ENCODE measurements at places on chromosomes 1 and 21. TPM values are rescaled to one million over a fixed set of nuclear protein-coding genes. Genes with fewer than 3 reads are reported as not detected.

The AADACL4 gene
- not detected for total RNA-seq

The CENPL gene
- total RNA-seq, result 9.7 TPM

The MYOG gene
- total RNA-seq, result not detected

The MX2 gene
- 64.3 TPM for total RNA-seq

The RBM8A gene
- 137 TPM for total RNA-seq

The SRP9 gene
- 104 TPM for total RNA-seq

The SLC9C2 gene
- not detected for total RNA-seq

The CHI3L2 gene
- total RNA-seq, result 6.8 TPM

The RIPK4 gene
- total RNA-seq, result not detected

The OR2T2 gene
- 3.9 TPM for total RNA-seq

The FBXO28 gene
- 37.0 TPM for total RNA-seq

- no peak for DNase-seq
These were observed 12.3 kb downstream of the UQCRH start for GRCh38 chr1:46315669-46316403.

DNA sequence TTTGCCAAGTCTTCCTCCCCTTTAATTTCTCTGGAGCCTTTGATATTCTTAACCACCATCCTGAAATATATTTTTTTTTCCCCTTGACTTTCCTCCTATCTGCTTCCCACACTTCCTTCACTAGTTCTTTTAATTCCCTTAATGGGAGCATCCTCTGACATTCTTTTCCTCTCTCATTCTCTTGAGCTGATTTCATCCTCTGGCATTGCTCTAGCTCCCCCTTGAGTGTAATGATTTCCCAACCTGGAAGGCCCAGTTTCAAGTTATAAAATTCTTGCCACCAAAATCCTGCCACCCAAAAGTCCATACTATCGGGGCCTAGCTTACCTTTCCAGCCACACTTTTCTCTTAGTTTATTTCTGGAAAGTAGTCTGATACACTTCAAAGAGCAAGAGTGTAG is 39.5 kb upstream of the UBE2U start:
- DNase-seq, result no peak

- DNase-seq, result no peak
These were observed 154.9 kb upstream of the CD34 start for GRCh38 chr1:208065862-208066261.

GRCh38 chr21:43303275-43304178 is 123.4 kb downstream of the SIK1 start:
- no peak for DNase-seq

GRCh38 chr1:216450227-216450626 is 27.0 kb upstream of the USH2A start:
- DNase-seq, result no peak

- DNase-seq, result no peak
These were observed 7.1 kb downstream of the PADI1 start for GRCh38 chr1:17212009-17212408.

GRCh38 chr21:37368541-37369279 is 2.1 kb downstream of the DYRK1A start:
- no peak for DNase-seq

- DNase-seq, result no peak
These were observed 131.1 kb downstream of the KIAA0319L start for GRCh38 chr1:35426097-35426586.

DNA sequence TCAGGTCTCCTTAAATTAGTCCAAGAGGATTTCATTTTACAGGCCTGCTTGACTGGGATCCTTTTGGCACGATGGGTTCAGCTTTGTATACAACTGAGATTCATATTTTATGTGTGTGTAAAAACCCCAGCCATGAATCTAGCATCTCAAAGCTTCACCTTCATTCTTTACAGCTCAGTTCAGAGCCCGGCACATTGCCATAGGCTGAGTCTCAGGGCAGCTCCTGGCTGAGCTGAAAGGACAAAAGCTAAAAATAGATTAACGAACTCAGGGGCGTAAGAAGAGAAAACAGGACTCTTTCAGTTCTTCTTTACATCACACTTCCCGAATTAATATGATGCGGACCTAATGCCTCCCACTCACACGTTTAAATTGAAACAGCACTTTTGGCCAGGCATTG is 262.8 kb upstream of the PBX1 start:
- DNase-seq, result no peak

DNA sequence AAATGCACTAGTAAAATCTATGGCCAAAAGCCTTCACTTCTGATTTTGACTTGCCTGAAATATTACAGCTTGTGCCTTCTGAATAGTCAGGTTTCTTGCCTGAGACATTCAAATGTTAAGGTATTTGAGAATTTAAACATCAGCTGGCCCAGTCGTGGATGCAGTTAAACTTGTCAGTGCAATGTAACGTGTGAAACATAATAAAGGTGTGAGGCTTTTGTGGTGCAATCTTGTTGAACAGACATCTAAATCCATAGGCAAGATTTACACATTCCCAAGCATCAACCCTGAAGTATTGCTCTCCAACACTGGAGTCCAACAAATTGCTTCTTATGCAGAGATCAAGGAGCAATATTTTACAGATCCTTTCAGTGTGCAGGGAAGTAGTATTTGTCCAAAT is 4.4 kb downstream of the CCN1 start:
- DNase-seq, result no peak

- DNase-seq, result peak; percentile 69
These were observed 36.2 kb upstream of the IPO9 start for GRCh38 chr1:201792534-201793305.

DNA sequence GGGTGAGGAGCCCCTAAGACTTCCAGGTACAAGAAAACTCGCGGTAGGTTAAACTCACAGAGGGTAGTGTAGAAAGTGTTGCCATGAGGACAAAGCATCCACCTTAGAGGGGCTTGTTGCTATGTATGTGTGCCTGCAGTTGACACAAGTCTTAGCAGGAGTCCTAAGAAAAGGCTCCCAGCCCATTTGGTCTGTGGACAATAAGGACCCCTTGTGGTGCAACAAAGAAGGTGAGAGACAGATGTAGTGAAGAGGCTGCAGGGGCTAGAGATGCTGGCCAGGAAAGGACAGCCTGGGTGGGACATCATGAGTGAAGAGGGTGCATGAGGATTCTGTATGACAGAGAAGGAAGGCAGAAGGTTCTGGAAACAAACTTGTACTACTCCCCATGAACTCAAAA is 36.3 kb upstream of the IL10 start:
- DNase-seq, result peak; percentile 62

GRCh38 chr21:20388400-20388799 is 609.8 kb upstream of the NCAM2 start:
- no peak for DNase-seq

GRCh38 chr21:44912158-44912473 is 8.6 kb downstream of the ITGB2 start:
- no peak for DNase-seq

DNA sequence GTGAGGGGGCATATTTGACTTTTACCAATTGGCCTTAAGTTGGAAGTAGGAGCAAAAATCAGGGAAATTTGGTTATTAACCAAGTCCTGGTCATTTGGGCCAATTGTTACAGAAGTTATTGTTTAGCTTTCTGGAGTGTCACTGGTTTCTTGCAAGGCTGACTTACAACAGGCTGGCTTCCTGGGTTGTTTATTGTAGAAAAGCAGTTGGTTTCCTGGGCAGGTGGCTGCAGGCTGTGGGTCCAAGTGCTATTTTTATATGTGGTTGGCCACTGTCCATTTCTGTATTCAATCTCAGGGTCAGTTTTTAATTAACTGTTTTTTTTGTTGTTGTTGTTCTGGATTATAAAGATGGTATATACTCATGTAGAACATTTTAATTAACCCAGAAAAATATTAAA is 174.1 kb downstream of the KCNJ6 start:
- DNase-seq, result no peak

DNA sequence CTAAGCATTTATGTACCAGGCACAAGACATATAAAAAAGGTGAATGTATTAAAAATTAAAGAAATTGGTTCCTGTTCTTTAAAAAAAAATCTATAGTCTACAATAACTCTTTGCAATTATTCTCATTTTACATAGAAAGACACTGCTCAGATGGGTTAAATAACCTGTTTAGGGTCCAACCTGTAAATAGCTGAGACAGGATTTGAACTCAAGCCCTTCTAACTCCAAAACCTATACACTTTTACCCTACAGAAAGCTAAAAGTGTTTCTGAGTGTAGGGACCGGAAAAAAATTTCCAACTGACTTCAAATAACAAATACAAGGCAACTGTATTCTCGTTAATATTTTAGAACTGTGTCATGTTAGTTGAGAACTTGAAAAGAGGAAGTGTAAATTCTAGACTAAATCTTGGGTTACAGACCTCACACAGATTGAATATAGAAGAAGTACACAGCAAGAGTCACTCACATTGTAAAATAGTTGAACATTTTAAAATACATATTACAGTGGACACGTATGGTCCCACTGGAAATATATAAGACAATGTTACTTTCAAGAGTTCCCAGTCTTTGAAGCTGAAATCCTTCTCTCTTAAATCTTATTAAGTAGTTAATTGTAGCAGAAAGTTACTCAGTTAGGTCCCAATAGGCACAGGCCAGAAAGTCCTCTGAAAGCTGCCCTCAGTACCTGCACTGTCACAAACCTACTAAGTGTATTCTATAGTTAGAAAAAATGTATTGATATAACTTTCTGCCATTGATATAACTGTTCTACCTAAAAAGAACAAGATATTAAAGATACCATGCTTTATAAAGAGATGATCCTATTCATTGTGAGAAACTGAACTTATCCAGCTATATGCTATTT is 7.3 kb downstream of the EDEM3 start:
- peak; percentile 58 for DNase-seq

- no peak for DNase-seq
These were observed 10.0 kb downstream of the NBPF3 start for GRCh38 chr1:21449906-21450305.

- no peak for DNase-seq
These were observed 468.8 kb downstream of the CAMTA1 start for GRCh38 chr1:7253988-7254587.

DNA sequence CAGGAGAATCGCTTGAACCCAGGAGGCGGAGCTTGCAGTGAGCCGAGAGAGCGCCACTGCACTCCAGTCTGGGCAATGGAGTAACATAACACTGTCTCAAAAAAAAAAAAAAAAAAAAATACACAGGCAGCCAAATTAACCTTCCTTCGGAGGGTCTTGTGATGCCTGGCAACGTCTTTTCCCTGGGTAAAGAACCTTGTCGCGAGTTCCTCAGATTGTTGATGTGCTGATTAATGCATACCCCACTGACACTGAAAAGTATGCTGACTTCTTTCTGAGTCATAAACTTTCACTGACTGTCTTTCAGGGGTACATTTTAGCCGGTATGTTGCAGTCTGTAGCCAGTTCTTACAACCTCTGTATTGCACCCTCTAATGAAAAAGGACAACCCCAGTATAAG is 95.1 kb upstream of the SOD1 start:
- no peak for DNase-seq

GRCh38 chr1:20153000-20153418 is 13.9 kb downstream of the PLA2G2F start:
- DNase-seq, result no peak

DNA sequence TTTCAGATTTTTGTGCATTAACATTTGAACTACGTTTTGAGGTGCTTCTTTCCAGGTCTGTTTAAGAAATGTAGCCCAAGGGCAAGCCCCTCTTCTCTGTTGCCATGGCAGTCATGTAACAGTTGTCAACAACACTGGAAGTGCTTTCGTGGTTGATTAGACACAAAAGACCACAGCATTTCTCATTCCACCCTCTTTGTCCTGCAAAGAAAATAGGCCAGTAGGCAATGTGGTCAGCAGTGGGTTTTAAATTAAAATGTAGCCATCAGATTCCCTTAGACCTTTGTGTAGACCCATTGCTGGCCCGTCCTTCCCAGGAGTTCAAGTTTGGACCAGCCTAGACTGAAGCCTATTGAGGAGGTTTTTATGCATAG is 35.4 kb downstream of the VANGL1 start:
- DNase-seq, result no peak

GRCh38 chr1:3005771-3006170 is 15.5 kb upstream of the ACTRT2 start:
- no peak for DNase-seq

DNA sequence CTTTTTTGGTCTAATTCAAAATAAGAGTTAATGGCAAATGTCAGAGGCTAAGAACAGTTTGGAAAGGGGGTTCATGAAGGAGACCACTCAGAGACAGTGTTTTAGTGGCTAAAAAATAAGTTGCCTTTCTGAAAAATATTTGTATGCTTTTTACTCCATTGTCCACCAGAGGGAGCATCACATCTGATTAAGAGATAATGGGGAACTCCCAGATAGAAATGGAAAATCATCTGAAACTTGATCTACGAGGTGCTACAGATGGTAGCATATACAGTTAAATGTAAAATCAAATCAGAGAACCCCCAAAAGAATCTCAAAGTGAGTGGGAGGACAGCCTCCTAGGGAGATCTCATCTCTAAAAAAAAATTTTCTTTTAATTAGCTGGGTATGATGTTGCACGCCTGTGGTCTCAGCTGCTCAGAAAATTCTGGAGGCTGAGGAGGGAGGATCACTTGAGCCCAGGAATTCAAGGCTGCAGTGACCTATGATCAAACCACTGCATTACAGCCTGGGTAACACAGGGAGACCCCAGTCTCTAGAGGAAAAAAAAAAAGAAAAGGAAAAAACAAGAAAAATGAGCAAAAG is 9.7 kb downstream of the SMYD3 start:
- DNase-seq, result peak; percentile 80

DNA sequence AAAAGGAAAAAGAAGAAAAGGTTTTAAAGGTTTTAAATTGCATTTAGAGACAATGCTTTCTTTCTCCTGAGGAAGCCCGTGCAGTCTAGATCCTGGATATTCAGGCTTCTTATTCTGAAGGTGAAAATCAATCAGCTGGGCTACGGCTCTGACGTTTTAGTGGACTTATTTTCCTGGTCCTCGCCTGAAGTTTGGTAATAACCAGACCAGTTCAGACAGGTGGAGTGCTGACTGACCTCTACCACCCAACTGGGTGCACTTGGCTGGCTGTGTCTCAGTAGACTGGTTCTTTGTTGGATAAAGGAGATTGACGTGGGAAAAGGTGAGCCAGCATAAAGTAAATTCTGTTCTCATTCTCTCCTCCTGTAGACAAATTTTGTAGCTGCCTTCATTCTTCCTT is 7.2 kb upstream of the ATP1A1 start:
- no peak for DNase-seq

DNA sequence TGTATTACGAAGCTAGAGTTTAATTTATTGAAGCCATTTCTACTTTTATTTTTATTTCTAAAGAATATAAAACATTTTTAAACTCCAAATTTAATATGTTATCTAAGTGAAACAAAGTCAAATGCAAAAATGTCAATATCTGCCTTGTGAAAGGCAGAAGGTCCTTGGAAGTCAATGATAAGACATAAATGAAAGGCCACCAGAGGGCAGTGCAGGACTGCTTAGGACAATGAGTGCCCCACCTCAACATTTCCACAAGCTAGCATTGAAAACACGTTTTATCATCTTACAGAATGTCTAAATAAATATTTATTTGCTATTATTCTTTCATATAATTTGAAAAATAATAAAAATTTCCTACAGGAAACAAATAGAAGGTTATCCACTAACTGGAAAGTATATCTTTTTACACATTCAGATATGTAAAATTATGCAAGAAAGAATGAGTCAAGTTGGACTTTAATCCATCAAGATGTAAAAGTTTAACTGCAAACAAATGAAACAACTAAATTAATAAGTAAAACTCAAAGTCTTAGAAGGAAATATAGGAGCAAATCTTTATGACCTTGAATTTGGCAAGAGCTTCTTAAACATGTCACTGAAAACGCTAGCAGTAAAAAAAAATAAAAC is 140.1 kb upstream of the FMN2 start:
- peak; percentile 17 for DNase-seq
